ENCODE measurements at places on chromosomes 2 and 18.

DNA sequence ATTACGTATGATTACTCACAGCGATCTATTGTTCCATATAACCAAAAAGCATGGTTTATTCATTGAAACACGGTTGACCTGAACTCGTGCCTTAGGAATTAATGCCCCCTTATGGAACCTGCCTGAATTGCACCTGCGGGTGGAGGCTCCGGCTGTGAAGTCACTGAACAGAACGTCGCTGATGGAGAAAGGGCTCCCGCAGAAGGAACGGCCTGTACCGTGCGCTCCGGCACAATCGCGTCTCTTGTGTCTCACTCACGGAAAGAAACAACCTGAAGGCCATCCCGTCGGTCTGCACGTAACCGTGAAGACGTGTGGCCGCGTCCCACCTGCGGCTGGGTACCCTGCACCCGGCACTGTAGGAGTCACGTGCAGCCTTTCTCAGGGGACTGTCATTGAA, 133.1 kb downstream of the NFATC1 start:
- DNase-seq, result no peak

- no peak for DNase-seq
These were observed 149.2 kb downstream of the ABCA12 start for GRCh38 chr2:214989187-214989586.

DNA sequence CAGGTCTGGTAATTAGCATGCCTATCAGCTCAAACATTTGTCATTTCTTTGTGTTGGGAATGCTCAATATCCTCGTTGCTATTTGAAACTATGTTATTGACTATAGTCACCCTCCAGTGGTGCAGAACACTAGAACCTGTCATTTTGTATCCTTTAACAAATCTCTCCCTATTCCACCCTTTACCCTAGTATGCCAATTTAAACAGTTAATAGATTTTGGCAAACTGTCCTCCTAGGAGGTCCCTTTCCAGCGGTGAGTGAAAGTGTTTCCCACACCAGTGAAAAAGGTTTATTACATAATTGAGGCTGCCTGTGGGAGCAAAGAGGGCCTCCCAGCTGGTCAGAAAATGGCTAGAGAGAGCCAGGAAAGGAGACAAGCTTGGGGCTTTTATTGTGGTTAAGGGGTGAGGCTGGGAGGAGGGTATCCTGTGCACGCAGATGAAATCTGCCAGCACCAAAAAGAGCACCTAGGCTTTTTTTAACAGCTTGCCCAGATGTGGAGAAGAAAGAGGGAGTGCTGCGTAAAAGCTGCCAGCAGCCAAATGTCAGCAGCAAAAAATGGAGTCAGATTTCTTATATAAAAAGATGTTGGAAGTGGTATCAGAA, 1.8 kb upstream of the DRC1 start:
- no peak for DNase-seq

DNA sequence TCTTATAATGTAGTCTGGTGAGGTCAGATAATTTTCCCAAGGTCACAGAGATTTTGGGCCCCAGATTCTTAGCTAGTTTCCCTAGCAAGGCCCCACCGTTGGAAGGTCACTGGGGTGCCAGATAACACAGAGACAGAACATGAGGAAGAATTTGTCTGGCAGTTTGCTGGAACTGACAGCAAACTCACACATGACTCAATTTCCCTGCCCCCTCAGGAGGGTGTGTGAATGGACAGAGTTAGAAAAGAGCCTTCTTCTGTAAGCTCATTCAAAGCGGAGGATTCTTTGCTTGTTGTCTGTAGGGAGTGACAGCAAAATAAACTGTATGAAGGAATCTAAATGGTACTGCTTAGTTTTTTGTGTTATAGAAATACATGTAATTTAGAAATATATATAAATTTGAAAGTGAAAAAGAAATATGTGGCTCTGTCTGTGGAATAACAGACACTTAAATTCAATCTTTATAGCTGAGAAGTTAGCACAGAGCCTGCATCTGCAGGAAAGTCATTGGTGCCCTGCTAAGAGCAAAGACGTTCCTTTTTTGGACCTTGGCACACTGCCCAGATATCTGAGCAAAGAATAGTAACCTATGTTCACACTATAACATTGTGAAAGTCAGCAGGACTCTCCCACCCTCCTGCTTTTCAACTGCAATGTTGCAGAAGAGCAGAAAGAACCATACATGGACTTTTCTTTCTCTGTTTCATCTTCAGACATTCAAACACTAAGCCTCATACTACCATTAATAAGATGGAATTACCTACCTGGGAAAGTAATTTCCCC, 2.1 kb downstream of the MDH1 start:
- no peak for DNase-seq

DNA sequence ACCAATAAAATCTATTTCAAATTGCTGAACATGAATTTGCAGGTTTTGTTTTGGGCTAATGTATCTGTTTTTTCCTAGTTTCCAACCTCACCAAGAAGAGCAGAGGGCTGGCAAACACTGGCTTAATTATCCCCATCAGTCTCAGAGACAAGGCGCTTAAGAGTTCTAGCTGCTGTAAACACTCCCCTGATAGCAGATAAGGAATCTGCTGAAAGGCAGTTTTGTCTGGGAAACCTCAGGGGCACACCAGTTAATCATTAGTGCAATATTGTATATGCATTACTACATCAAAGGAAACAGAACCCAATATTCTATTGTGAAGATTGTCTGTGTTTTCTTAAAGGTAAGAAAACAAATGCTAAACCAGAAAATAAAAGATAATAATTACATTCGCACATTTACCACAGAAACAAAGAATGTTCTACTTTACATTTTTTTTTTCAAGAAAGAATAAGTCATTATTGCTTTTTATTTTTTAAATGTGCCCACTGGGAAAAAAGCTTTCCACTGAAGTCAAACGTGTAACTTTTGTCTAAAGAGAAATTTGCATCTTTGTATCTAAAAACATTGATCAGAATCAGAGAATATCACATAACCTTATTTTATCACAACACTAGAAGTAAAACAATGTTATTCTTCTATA, 179.1 kb downstream of the ERBB4 start:
- no peak for DNase-seq

- no peak for DNase-seq
These were observed 194.2 kb downstream of the INHBB start for GRCh38 chr2:120539937-120540718.

GRCh38 chr18:45341454-45341853, 273.8 kb upstream of the SLC14A2 start:
- no peak for DNase-seq

- no peak for DNase-seq
These were observed 26.6 kb upstream of the ITGA4 start for GRCh38 chr2:181430406-181431118.

GRCh38 chr2:39730685-39731302, 48.3 kb downstream of the THUMPD2 start:
- DNase-seq, result no peak

- no peak for DNase-seq
These were observed 73.3 kb upstream of the TAF1B start for GRCh38 chr2:9770006-9770307.

GRCh38 chr18:77481541-77481940, 231.9 kb downstream of the GALR1 start:
- no peak for DNase-seq

GRCh38 chr2:97723156-97724072, 10.0 kb downstream of the ZAP70 start:
- no peak for DNase-seq

DNA sequence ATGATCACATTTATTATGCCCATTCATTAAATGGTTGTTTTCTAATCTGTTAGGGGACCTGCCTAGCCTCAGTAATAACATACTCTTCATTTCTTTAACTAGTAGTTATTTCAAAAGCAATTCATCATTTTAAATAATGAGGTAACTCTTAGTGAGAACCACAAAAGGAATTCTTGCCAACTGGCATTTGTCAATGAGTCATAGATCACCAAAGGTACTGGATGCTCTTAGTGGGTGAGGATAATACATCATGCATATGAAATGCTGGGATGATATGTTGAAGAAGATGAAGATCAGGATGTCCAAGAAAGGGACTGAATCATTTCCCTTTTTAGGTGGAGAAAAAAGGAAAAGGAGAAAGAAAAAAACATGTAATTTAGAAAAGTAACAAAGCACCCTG, 826.2 kb upstream of the DDX18 start:
- DNase-seq, result no peak

GRCh38 chr2:178895872-178896271, 88.6 kb upstream of the TTN start:
- no peak for DNase-seq

DNA sequence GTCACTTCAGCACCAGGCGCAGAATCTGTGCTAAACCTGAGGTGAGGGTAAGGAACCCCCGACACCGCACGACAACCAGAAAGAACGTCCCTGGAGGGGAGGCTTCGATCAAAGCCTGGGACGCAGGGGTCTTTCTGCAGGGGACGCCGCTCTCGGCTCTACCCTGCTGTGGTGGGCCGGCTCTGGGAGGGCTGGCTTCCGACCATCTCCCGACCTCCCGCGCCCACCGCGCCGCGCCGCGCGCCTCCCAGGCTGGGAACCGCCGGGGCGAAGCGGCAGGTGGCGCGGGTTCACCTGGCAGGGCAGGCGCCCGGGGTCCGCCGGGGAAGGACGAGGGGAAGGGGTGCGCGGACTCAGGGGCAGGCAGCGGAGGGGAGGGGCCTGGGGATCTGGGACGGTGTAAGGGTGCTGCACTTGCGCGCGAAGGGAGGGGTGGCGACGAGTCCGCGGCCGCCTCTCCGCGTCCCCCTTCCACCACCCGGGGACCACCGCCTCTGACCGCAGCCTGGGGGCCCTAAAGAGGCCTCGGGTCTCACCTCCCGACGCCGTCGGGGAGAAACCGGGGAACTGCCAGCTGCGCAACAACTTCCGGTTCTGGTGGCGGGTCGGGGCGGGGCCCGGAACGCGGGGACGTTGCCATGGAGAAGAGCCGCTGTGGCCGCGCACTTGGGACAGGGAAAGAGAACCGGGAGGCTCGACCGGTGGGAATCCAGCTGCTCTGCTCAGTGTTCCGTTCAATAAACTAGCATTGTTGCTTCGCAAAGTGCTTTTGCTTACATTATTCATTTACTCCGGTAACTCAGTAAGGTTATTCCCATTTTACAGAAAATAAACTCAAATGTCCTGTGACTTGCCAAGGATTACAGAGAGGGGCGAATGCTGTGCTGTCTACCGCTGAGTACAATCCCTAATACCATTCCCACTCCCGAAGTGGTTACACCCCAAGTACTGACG, at the start of gene ZNF396:
TSS of gene ZNF396 (minus strand) at position 596 of the 954 bp plus-strand sequence. CDS start 3,045 bp downstream, outside the sequence.
- peak; percentile 30 for DNase-seq

GRCh38 chr2:46610021-46610420, 130.7 kb downstream of the TMEM247 start:
- DNase-seq, result no peak

GRCh38 chr2:72788756-72789155, 37.1 kb downstream of the EXOC6B start:
- no peak for DNase-seq

GRCh38 chr2:33443274-33443829, 33.1 kb upstream of the RASGRP3 start:
- DNase-seq, result no peak

GRCh38 chr18:78418379-78418778, 561.2 kb upstream of the SALL3 start:
- no peak for DNase-seq

- DNase-seq, result no peak
These were observed 114.7 kb downstream of the DNAH6 start for GRCh38 chr2:84631047-84631446.

DNA sequence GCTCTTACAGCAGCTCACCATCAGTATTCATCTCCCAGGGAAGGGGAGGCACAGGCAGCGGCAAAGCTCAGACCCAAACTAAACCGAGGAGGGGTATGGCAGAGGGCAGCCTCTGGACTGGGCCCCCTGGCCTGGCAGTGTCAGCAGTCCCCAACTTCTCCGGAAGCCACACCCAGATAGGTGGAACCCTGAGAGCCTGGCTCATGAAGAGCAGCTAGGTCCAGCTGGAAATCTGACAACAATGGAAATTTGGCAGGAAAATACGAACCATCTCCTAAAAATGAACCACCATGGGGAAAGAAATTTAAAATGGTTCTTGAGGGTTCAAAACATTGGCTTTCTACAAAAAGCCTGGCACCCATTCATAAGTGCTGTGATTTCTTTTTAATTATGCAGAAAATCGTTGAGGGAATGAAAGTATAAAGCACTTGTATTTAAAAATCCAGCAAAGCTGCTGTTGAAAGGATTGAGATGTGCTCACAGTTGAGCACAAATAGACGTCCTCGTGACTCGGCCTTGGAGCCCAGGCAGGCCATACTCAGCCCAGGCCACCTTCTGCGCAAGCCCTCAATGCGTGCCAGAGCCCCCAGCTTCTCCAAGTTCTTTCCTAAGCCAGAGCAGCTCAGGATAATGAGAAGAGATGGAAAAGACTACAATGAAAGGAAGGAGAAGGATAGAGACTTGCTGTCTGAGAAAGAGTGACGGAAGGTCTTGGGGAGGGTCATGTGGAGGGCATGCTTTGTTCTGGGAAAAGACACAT, 93.0 kb downstream of the COL6A3 start:
- no peak for DNase-seq

DNA sequence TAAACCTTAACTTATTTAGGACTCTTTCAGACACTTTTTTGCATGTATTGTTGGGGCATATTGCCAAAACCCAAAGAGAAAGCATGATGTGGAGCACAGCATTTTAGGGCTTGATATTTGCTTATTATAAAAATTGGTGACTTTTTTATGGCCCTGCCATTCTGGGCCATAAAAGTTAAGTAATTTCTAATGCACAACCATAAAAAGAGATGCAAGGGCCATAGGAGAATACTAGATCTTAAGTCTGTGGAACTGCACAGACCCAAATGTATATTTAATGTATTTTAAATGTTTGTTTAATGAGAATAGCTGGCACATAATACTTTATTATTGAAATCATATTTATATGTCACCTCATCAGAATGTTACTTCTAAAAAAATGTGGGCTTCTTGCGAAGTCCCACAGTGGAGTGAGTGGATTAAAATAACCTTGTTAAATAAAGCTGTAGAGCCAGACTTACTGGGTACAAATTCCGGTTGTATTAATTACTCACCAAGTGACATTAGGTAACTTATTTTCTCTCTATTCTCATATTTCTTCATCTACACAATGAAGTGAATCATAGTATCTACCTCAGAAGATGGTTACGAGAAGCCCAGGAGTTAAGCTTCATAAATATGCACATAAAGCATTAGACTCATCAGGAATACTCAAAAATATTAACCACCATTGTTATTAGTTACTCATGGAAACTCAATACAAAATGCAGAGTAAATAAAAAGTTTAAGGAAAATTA, 52.2 kb downstream of the HNMT start:
- DNase-seq, result no peak

- DNase-seq, result no peak
These were observed 217.6 kb upstream of the TANK start for GRCh38 chr2:160942476-160943142.

DNA sequence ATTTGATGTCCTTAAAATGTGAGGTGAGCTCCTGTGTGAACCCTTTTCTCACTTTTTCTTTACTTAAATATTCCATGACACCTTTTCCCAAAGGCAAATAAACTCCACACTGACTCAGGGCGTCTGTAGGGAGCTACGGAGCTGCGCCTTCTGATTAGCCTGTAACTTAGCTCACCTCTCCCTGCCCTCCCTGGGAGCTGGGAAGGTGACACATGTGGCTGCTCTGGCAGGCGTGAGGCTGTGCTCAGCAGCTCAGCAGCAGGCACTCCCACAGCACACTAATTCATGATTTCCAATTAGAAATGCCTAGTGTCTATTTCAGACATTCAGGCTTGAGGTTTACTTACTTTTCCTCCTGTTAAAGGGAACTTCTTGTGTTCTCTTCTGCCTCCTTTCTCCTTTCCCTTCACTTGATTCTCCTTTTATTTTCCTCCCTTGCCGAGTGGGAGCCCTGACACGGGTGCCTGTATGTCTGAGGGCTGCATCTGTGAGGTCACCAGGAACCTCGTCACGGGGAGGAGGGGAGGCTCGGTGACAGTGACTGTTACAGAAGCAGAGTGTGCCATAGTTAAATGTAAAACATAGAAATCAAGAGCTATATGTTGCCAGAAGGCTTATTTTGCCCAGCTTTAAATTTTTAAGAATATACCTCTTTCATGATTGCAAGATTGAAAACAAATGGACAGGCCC, 437.1 kb downstream of the DCDC2C start:
- no peak for DNase-seq
